ENCODE measurements at places on chromosomes 1 and 21. TPM values are rescaled to one million over a fixed set of nuclear protein-coding genes. Genes with fewer than 3 reads are reported as not detected.

DNA sequence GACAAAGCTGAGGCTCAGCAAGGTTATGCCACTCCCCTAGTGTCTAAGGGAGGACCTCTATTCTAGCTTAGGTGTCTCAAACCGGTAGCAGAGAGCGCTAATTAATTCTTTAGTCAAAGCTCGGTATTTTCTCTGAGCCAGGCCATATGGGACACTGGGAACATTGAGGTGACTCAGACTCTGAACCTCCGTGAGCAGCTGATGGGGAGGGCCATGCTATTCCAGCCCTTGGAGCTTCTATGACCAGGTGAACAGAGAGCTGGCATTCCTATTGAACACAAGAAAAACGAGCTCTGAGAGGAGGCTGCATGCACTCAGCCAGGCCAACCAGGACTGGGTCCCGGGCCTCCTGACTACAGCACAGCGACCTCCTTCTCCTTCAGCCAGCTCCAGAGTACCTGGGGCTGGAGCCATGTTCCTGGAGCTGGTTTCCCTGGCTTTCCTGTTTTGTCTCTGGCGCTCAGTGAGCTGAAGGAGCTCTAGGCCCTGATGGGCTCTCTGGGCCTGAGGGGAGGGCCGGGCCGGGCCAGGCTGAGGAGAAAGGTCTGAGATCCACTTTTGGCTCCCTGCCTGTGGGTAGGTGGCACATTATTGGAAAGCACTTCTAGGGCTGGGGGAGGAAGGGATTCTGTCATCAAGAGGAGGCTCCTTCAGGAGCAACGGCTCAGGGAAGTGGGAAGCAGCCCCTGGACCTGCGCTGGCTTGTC is 37.0 kb downstream of the SLC9A1 start:
- DNase-seq = peak; percentile 69

NGF gene
- not detected for total RNA-seq

DNA sequence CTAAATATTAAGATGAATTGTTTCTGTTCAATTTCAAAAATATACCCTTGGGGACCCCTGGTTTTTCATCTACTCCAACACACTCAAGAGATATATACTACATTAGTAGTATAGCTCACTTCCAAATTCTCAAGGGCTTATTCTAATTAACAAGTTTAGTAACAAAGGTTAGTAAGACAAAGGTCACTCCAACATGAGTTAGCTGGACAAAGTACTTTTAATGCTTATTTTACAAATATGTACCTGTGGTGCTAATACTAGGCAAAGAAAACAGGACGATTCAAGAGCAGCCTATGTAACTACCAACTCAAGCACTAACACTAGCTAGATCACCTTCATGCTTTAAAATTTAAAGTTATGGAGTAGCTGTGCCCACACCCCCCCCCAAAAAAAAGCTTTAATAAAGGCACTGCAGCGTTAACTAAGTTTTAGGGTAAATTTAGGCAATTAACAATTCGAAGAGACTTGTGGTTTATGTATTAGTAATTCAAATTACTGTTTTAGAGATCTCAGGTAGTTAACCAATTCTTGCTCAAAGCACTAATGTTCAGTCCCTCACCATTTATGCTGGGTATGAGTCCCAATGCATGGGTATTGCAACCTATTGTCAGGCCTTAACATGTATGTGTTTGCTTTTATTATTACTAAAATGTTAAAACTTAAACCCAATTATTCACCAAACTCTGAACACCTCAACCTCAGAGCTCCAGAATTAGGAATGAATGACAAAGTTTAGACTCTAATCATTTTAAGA is 14.1 kb downstream of the HNRNPU start:
- DNase-seq = no peak

DNA sequence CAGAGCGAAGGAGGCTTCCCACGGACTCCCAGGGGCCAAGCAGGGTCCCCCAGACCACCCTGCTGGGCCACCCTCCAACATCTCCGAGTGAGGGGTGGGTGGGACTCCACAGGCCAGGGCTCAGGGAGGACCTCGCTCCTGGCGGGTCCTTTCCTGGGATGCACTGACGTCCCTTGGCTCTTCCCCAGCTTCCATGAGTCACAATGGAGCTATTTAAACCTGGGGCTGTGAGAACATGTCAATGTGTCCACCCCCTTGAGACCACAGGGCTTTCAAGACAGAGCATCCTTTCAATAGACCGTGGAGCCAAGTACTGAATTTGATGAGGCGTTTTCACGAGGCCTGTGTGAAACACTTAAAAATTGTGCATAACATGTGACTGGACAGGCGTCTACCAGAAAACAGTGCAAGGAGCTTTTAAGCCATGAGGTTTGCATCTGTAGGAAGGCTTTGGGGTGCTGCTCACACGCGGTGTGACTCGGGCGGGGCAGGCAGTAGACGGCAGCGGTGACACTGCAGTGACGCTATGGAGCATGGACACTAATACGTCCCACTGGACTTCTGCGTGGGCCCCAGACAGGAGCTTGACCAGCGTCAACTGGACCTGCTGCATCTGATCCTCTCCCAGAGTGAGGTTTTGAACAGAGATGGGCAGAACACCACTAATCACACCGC is 24.1 kb upstream of the NPHP4 start:
- peak; percentile 21 for DNase-seq

DNA sequence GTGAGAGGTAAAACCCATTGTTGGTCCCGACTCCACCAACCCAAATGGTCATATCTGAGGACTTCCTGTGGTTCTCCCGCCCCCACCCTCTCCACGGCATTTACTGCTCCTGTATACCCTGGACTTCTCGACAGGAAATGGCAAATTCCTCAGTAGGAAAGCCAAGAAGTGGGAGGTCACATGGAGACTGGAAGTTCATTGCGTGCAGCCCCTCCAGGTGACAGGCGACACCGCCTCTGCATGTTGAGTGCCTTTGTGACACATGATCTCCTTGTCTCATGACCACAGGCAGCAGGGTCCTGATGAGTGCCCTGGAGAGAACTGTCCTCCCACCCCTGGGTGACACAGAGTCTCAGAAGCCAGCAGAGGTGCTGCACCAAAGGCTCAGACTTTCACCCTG is 24.2 kb downstream of the ERG start:
- no peak for DNase-seq

- no peak for DNase-seq
These were observed 31.0 kb upstream of the IL10 start for GRCh38 chr1:206803221-206803730.

GRCh38 chr1:145997718-145998023 is 1.3 kb upstream of the TXNIP start:
- DNase-seq = no peak

DNA sequence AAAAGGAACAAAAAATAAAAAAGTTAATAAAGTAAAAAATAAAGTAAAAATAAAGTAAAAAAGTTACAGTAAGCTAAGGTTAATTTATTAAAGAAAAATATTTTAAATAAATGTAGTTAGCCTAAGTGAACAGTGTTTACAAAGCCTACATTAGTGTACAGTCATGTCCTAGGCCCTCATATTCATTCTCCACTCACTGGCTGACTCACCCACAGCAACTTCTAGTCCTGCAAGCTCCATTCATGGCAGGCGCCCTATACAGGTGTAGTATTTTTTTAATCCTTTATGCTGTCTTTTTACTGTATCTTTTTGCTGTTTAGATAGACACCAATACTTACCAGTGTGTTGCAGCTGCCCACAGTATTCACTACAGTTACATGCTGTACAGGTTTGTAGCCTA is 12.4 kb downstream of the ADAR start:
- DNase-seq = peak; percentile 40

- DNase-seq = no peak
These were observed 4.5 kb upstream of the INKA2 start for GRCh38 chr1:111743679-111744101.

KISS1 gene
- total RNA-seq = not detected

Measured in renal cortical epithelial cell (primary cell).